NB4 (cell line): ENCODE measurements at places on chromosomes 12 and 14.

- no peak for DNase-seq
Observed at GRCh38 chr12:14601692-14602478, 34.2 kb upstream of the PLBD1 start.

- no peak for DNase-seq
Observed at GRCh38 chr14:63933110-63933509, 80.3 kb downstream of the SYNE2 start.

DNA sequence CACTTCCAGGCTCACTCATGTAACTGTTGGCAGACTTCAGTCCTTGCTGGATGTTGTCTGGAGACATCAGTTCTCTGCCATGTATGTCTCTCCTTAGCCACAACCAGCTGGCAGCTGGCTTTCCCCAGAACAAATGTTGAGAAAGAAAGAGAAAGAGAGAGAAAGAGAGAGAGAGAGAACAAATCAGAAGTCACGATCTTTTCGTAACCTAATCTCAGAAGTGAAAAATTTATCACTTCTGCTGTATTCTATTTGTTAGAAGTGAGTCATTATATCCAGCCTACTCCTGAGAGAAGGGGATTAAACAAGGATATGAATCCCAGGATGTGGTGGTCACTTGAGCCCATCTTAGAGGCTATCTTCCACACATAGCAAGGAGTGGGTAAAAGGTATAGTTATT lies 101.2 kb downstream of the BTG1 start:
- DNase-seq = no peak

GRCh38 chr12:116434155-116435011 lies 124.8 kb upstream of the MAP1LC3B2 start:
- peak; percentile 80 for DNase-seq

DNA sequence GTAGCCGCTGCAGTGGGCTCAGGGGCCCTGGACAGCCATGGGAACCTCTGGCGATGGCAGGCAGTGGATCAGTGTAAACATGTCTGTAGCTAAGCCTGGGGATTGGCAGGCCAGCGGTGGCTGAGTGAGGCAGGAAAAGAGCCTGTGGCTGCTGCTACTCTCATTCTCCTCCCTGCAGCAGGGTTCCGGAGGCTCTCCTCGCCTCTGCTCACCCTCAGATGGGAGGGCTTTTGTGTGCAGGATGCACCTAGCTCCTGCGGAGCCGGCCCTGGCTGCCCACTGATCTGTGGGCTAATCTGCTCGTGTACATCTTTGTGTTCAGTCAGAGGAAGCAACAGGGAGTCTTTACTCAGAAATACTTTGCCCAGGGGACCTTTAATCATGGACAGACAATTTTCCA lies 59.5 kb downstream of the GALNT8 start:
- no peak for DNase-seq

DNA sequence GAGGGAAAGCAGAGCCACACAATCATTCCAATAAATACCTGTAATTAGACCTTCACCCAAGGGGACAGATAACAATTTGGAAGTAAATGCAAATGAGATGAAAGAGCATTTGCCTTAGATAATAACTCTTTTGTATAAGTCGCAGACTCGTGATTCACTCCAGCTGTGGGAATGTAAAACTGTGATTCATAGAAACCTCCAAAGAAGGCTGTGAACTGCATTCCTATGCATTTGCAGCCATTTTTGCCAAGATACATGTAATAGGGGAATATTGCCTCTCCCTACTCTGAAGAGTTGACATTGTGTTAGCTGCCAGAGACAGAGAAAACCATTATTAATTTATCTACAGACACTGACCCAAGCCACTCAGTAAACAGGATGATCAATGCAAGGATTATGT lies 181.9 kb upstream of the ARHGAP5 start:
- DNase-seq = no peak

DNA sequence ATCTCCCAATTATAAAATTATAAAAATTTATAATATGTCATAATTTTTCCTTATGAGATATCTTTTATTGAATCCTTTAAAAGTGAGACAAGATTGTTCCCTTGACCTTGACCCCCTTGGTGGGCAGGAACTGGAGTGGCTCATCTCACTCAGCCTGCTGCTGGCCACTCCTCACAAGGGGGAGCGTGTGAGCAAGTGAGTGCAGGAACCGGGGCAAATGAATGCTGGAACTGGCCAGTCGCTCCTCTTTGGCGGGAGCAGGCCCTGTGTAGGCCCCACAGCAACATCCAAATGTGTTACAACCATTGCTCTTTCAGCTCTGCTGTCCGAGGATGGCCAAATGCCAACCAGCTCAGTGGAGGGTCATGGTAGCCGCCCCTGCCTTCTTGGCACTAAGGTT lies 178.8 kb downstream of the ETNK1 start:
- DNase-seq = no peak

DNA sequence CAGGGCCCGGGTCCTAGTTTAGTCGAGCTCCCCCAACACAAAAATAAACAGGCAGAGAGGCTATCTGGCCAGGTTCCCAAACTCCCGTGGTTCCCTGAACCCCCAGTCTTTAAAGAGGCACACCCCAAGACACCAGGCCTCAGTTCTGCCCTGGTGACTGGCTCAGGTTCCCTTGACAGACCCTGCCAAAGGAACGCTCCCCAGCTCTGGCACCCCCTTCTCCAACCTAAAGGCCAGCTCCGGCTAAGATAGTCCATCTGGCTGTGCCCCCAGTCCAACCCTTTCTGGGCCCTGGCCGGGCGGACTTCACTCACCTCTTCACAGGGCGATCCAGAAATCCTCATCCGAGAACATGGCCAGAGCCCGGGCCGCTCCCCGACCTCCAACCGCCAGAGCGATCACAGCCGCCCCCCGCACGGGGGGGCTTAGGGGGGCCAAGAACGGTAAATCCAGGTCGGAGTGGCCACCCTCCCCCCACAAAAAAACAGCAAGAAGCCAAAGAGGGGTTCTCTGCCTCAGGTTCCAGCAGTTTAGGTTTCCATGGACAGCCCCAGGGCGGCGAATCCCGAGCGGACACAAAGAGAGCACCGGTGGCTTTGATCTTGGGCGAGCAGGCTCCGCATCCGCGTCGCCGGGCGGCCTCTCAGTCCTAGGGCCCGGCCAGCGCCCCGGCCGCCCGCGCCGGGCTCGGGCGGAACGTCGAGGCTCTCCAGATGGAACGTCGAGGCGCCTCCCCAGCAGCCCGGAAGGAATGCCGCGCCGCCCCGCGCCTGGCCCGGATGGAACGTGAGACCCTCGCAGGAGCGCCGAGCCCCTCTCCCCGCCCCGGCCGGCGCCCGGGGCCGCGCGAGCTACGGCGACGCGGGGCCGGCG lies 1.1 kb downstream of the KMT2D start:
- peak; percentile 60 for DNase-seq
